ENCODE measurements at places on chromosomes 6 and 20. TPM values are rescaled to one million over a fixed set of nuclear protein-coding genes. Genes with fewer than 3 reads are reported as not detected.

GRCh38 chr6:42200035-42200434 is 5.3 kb upstream of the GUCA1B start:
- DNase-seq = peak; percentile 95
- H3K36me3 ChIP-seq = peaks cover 3% of the 10 kb centered on the region
- no peaks in the 10 kb centered on the region for H3K27me3 ChIP-seq
- H3K4me3 ChIP-seq = no peak overlapping the region
- peak overlapping the region; percentile 55 for H3K27ac ChIP-seq

- no peaks in the 10 kb centered on the region for H3K36me3 ChIP-seq
- H3K4me1 ChIP-seq = no peaks in the 10 kb centered on the region
- peak; percentile 41 for DNase-seq
- H3K27me3 ChIP-seq = no peaks in the 10 kb centered on the region
- H3K4me3 ChIP-seq = no peak overlapping the region
- no peak overlapping the region for H3K27ac ChIP-seq
Observed at GRCh38 chr6:163296835-163297519, 117.5 kb upstream of the QKI start.

GRCh38 chr20:15674253-15675060 is 898.8 kb downstream of the KIF16B start:
- no peak for DNase-seq
- H3K4me3 ChIP-seq = no peak overlapping the region
- peak overlapping the region; percentile 60 for H3K27ac ChIP-seq
- no peaks in the 10 kb centered on the region for H3K36me3 ChIP-seq
- no peaks in the 10 kb centered on the region for H3K27me3 ChIP-seq

The SPEF1 gene
- total RNA-seq = 0.45 TPM
